ENCODE measurements at places on chromosomes 4 and X.

DNA sequence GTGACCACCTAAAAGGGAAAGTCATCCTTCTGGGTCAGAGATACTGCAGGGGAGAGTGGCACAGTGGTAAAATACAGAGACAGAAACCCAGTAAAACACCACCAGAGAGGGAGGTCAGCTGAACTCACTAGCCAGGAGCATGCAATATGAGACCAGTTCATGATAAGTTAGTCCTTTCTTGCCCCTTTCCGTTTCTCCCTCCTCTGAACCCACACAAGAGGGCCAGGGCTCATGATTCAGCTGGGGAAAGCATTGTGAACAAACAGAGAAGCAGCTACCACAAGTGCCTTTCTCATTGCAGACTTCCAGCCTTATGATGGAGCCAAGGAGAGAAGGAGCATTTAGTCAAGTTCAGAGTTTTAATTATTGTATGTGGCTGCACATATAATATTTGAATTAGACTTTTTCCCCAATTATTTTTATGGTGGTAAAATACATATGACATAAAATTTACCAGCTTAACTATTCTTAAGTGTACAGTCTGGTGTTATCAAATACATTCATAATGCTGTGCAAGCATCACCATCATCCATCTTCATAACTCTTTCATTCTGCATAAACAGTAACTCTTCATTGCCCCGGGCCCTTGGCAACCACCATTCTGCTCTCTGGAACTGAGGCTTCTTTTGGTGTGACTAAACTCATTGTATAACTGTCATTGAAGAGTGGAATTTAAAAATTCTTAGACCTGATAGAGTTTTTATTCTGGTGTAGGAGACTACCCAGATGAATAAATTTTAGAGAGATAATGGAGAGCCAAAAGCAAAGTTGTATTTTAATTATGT, 114.6 kb downstream of the DDIT4L start:
- DNase-seq = no peak

- DNase-seq = no peak
Observed at GRCh38 chr4:147136310-147136709, 190.6 kb upstream of the TTC29 start.

DNA sequence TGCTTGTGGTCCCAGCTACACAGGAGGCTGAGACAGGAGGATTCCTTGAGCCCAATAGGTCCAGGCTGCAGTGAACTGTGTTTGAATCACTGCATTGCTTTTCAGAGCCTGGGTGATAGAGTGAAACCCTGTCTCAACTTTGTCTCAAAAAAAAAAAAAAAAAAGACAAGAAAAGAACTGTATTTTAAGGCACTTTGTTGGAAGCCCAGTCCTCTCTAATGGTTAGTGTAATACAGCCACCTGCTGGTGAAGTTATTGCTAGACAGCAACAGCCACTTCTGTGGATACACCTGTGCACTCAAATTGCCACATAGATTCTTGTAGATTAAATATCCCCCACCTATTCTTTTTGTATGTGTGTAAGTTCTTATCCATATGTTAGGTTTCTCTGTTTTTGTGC, 10.1 kb upstream of the FGG start:
- DNase-seq = peak; percentile 77

DNA sequence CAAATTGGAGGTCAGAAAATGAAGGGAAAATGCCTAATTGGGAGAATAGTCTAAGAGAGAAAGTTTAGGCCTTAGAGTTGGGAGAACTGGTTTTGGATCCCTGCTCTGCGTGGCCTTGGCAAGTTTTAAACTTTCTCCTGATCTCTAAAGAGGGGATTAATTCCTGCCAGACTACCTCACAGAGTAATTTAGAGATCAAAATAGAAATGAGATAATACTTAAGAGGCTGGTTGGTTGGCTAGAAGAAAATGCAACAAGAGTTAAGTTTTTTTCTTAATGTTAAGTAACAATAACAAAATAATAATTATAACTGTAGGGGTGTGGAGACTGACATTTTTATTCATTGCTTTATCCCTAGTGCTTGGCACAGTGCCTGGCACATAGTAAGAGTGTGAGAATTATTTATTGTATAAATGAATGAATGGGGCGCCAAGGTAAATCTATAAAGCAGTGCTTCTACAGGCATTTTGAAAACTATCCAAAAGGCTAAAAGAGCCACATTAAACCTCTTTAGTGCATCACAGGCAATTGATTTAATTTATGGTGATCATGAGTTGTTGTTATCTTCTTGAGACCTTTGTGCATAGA, 160.5 kb downstream of the RASL11B start:
- no peak for DNase-seq

DNA sequence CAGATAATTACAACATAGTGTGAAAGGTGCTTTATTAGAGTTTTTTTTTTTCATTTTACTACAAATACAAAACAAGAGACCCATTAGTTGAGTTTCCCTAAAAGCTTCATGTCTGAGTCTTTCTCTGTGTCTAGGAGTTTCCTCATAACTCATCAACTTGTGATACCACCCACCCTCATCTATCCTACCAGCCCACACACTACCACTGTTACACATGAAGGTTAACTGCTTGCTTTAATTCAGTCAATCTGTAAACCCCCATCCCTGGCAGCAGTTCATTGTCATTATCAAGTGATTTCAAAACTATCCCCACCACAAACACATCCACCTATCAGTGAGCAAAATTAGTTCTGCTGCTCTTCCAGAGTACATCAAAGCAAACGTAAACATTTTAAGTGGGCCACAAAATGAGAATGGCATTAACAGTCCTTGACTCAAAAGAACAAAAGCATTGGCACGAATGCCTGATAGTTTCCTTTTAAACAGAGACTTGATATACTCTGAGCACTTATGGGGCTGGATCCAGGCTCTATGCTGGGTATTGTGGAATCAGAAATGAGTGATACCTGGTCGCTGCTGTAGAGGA, 331.6 kb upstream of the FAM241A start:
- peak; percentile 66 for DNase-seq

GRCh38 chrX:45445745-45446412, 245.2 kb upstream of the DIPK2B start:
- DNase-seq = peak; percentile 9

DNA sequence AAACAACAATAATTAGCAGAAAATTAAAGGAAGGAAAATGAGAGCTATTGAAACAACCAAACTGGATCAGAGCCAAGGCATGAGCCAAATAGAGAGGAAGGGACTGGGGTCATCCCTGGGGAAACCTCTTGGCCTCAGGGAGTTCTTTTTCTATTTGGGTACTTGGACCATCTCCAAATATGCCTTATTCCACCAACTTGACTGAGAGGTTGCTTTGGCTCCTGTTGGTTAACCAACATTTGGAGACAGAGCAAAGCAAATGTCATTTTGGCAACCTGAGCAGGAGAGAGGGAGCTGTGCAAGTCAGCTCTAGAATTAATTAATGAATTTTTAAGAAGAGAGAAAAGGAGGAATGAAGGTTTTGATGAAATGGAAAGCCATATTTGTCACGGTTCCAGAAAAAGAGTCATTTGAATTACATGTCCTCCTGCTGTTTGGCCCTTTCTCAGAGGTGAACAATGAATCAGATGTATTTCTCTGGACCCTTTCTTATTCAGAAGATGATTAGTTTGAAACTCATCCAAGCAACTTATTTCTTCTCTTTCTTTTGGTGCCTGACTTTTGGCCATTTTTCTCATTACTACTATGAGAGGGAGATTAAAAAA, 119.1 kb downstream of the CNKSR2 start:
- no peak for DNase-seq

GRCh38 chr4:24413311-24413784, 171.0 kb downstream of the DHX15 start:
- DNase-seq = no peak

- DNase-seq = no peak
Observed at GRCh38 chr4:129490516-129490915, 394.6 kb downstream of the C4orf33 start.

- DNase-seq = peak; percentile 41
Observed at GRCh38 chr4:47651231-47651630, 166.2 kb downstream of the ATP10D start.

- DNase-seq = no peak
Observed at GRCh38 chr4:1975880-1976279, 32.9 kb downstream of the NELFA start.

GRCh38 chrX:142156567-142156966, 48.5 kb downstream of the MAGEC2 start:
- no peak for DNase-seq

GRCh38 chrX:129788527-129788926, 8.8 kb downstream of the SASH3 start:
- no peak for DNase-seq

GRCh38 chrX:57353472-57354132, 67.1 kb downstream of the FAAH2 start:
- no peak for DNase-seq

DNA sequence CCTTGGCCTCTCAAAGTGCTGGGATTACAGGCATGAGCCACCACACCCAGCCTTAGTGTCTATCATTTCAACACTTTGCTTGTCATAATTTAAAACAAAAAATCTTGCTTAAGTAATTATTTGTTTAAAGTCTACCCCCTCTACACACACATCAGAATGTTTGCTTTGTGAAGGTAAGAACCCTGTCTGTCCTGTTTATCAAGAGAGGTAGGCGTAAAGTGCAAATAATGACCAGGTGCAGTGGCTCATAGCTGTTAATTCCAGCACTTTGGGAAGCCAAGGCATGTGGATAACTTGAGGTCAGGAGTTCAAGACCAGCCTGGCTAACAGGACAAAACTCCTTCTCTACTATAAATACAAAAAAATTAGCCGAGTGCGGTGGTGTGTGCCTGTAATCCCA, 326.7 kb upstream of the CLNK start:
- peak; percentile 99 for DNase-seq

GRCh38 chr4:185912779-185913178, 100.8 kb upstream of the SORBS2 start:
- peak; percentile 45 for DNase-seq

- peak; percentile 84 for DNase-seq
Observed at GRCh38 chr4:143335979-143336780, 496 bp upstream of the GAB1 start.

DNA sequence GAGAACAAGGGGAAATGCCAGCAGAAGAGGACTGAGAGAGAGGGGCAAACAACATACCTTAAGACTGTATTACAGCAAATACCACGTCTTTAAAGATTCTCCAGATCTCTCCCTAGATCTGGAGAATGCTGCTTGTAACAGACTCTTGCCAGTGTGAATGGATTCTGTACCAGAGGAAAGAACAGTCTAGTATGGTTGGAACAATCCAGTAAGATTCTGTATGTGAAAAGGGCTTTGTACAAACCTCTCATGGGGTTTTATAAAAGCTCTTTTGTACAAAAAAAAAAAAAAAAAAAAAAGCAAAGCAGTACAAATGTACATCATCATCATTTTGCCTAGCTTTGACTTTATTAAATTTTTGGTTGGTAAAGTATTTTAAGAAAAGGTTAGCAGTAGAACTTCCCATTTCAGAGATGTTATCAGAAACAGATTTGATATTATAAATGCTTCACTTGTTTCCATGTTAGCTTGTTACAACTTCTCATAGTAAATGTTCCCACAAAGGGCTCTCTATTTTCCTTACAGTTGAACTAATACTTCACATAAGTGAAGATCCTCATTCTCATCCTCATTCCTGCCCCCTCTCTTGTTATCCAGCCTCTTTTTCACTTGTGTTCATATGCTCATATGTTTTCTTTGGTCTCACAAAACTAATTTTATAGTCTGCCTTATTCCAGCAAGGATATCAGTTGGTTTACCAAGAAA, 144.2 kb downstream of the EDA start:
- no peak for DNase-seq

GRCh38 chr4:150569384-150569987, 12.5 kb upstream of the MAB21L2 start:
- DNase-seq = peak; percentile 94
